ENCODE measurements at places on chromosomes 7 and 10.

DNA sequence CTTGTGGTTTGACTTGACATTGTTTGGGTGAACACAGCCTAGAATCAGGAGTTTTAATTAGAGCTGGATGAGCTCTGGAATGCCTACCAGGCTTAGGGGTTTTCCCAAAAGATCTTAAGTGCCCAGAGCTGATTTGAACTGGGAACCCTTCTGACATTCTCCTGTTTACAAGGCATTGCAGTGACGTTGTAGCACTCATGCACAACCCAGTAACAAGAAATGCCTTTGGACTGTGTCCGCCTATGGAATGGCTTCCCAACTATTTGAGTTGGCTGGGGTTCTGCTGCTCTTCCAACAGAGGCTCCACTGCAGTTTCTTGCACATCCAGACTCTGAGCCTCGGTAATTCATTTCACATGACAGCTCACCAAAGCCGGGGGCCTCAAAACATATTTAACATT lies 76.7 kb upstream of the MKX start:
- no peak overlapping the region for H3K4me3 ChIP-seq
- no peak for DNase-seq
- no peaks in the 10 kb centered on the region for H3K36me3 ChIP-seq
- no peak overlapping the region for H3K27ac ChIP-seq

- H3K4me3 ChIP-seq = no peak overlapping the region
- no peaks in the 10 kb centered on the region for H3K36me3 ChIP-seq
- no peaks in the 10 kb centered on the region for H3K4me1 ChIP-seq
- DNase-seq = no peak
- H3K27me3 ChIP-seq = peaks cover 14% of the 10 kb centered on the region
- no peak overlapping the region for H3K27ac ChIP-seq
Observed at GRCh38 chr10:63760708-63761047, 239.5 kb downstream of the REEP3 start.

DNA sequence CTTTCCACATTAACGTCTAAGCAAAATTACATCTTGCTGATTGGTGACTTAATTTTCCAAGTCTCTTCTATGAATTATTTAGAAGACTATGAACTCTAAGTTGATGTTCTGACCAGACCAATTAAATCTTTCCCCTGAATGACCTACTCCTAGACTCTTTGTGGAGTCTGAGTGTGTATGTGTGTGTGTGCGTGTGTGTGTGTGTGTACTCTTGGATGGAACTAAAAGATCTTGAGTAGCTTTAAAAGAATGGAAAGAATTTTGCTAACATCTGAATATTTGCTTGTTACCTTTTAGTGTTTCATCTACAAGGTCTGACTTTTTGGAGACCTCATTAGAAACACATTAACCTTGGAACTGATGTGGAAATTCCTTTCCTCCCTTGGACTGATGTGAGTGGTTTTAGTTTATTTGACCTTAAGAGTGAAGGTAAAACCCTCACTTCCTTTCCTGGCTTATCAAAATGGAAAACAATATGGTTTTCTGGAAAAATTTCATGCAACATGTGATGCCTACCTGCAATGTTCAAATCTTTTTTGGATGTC lies 257.1 kb downstream of the GATA3 start:
- no peak overlapping the region for H3K4me3 ChIP-seq
- H3K27ac ChIP-seq = no peak overlapping the region
- DNase-seq = no peak
- no peaks in the 10 kb centered on the region for H3K4me1 ChIP-seq

DNA sequence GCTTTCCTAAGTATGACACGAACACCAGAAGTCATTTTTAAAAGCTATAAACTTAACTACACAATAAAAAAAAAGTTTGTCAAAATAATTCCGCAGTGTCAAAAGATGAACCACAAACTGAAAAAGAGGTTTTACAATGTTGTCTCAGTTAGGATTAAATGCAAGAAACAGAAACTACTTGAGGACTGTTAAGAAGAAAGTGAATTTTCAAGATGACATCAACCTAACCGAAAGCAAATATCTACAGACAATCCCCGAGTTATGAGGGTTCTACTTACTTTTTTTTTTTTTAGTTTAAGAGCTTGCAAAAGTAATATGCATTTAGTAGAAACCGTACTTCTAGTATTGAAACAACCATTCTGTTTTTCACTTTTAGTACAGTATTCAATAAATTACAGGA lies 62.3 kb downstream of the TFPI2 start:
- H3K4me3 ChIP-seq = no peak overlapping the region
- no peaks in the 10 kb centered on the region for H3K36me3 ChIP-seq
- no peaks in the 10 kb centered on the region for H3K27me3 ChIP-seq
- no peak for DNase-seq

DNA sequence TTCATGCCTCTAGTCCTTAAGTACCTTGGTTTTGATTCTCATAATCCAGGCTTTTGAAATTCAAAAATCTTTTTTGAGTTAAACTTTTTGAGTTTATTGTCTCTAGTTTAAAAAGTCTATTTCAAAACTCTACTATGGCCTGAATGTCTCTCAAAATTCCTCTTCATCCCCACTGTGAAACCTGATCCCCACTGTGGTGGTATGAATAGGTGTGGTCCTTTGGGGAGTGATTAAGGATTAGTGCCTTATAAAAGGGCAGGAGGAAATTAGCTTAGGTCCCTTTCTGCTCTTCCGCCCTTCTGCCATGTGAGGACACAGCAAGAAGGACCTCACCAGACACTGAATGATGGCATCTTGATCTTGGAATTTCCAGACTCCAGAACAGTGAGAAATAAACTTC lies 44.1 kb upstream of the JAZF1 start:
- no peak overlapping the region for H3K4me3 ChIP-seq
- no peak for DNase-seq
- H3K36me3 ChIP-seq = no peaks in the 10 kb centered on the region
- H3K27me3 ChIP-seq = no peaks in the 10 kb centered on the region
- H3K27ac ChIP-seq = no peak overlapping the region

- H3K27ac ChIP-seq = peak overlapping the region; percentile 47
- no peak overlapping the region for H3K4me3 ChIP-seq
Observed at GRCh38 chr7:139041378-139042085, 5.7 kb upstream of the ZC3HAV1L start.

DNA sequence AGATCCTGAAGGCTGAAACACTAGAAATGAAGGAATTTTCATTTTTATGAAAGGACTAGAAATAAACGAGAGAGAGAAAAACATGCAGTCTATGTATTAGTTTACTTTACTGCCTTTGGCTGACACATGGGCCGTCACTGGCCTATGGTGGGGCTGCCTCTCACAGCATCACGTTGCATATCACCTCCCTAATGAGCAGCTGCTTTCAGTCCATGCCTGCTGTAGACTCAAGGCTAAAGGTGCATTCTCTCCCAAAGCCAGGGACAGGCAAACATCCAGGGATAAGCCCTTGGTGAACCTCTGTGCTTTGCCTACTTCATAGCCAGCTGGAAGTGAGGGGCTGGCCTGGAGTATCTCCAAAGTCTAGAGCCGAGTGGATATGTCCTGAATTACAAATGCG lies 359.4 kb downstream of the GPAM start:
- no peaks in the 10 kb centered on the region for H3K27me3 ChIP-seq
- DNase-seq = no peak
- no peaks in the 10 kb centered on the region for H3K36me3 ChIP-seq
- H3K27ac ChIP-seq = no peak overlapping the region

GRCh38 chr7:70545214-70545613 lies 586.7 kb upstream of the GALNT17 start:
- no peak overlapping the region for H3K27ac ChIP-seq
- no peak overlapping the region for H3K4me3 ChIP-seq
- H3K36me3 ChIP-seq = no peaks in the 10 kb centered on the region
- H3K4me1 ChIP-seq = peaks cover 17% of the 10 kb centered on the region
- H3K27me3 ChIP-seq = no peaks in the 10 kb centered on the region
- no peak for DNase-seq

DNA sequence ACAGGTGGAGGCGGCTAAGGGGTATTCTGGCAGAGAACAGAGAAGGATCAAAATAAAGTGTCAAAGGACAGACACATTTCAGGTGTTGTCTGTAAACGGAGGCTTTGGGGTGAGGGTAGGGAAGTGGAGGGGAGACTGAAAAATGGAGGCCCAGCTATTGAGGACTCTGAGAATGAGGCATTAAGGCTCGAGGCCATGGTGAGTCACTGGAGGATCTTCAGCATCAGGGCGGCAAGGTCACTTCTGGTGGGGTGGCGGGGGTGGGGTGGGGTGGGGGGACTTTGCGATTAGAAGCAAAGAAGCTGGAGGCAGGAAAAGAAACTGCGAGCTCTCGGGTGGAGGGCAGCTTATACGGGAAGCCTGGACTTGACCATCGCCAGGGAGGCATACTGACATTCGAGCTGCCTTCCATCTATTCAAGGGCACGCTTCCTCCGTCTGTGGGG lies 58.4 kb upstream of the PCGF5 start:
- peaks cover 8% of the 10 kb centered on the region for H3K36me3 ChIP-seq
- H3K4me3 ChIP-seq = peak overlapping the region; percentile 82
- DNase-seq = no peak

GRCh38 chr10:119447421-119447820 lies 95.1 kb downstream of the RGS10 start:
- H3K36me3 ChIP-seq = peaks cover 52% of the 10 kb centered on the region
- no peak overlapping the region for H3K4me3 ChIP-seq
- no peak for DNase-seq
- H3K27ac ChIP-seq = no peak overlapping the region
- peaks cover 22% of the 10 kb centered on the region for H3K4me1 ChIP-seq

DNA sequence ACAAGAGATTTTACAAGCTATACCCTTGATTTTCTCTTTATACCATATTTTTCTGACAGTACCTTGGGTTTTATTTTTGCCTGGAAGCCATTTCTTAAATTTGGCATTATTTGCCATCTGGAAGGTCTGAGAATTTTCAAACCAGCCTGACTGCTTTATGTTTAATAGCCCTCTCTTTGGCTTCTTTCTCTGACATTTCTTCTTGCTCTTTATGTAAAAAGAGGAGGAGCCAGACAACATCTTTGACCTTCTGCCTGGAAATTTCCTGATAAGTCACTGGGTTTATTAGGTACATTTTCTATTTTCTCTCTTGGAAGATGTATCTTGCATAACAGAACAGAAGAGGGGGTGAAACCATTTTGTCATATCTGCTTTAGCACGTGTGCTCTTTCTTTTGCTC lies 79.6 kb downstream of the LANCL2 start:
- no peak overlapping the region for H3K4me3 ChIP-seq
- H3K36me3 ChIP-seq = peaks cover 15% of the 10 kb centered on the region
- no peaks in the 10 kb centered on the region for H3K27me3 ChIP-seq

- peaks cover 41% of the 10 kb centered on the region for H3K27me3 ChIP-seq
- no peaks in the 10 kb centered on the region for H3K36me3 ChIP-seq
- DNase-seq = no peak
- peaks cover 28% of the 10 kb centered on the region for H3K4me1 ChIP-seq
Observed at GRCh38 chr10:75400163-75400770, 1.3 kb downstream of the ZNF503 start.

DNA sequence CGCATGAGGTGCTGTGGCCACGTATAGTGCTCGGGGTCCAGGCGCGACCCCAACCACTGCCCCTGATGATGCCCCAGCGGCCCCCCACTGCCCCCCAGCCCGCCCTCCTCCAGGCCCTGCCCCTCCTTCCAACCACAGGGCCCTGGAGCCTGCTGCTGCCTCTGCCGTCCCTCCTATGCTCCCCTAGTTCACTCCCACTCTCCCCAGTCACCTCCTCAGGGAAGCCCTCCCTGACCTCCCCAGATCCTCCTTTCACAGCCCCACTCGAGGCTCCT lies 93.8 kb downstream of the UNCX start:
- H3K27me3 ChIP-seq = peaks cover 7% of the 10 kb centered on the region
- H3K36me3 ChIP-seq = no peaks in the 10 kb centered on the region
- DNase-seq = no peak
- no peak overlapping the region for H3K4me3 ChIP-seq

DNA sequence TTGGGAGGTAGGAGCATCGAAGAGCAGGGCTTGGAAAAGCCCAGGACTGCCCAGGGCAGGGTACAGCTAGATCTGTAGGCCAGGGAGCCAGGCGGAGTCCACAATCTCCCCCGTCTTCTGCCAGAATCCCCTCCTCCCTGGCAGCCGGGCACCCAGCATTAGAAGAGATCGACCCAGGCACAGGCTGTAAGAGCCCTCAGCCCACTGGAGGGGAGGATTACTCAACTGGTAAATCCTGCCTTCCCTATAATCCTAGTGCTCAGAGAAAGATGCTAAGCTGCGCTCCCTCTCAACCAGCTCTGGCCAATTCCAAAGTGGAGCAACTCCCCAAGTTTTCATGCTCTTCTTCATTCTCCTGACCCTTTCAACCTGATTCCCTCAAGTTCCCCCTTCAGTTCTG lies 3.2 kb downstream of the SPOCK2 start:
- H3K36me3 ChIP-seq = peaks cover 12% of the 10 kb centered on the region
- no peak for DNase-seq
- H3K4me3 ChIP-seq = no peak overlapping the region
- peak overlapping the region; percentile 81 for H3K27ac ChIP-seq
- H3K4me1 ChIP-seq = peaks cover 66% of the 10 kb centered on the region

GRCh38 chr10:65949526-65949925 lies 976.3 kb upstream of the LRRTM3 start:
- H3K36me3 ChIP-seq = no peaks in the 10 kb centered on the region
- DNase-seq = no peak
- no peak overlapping the region for H3K27ac ChIP-seq
- no peaks in the 10 kb centered on the region for H3K27me3 ChIP-seq

- H3K27me3 ChIP-seq = peaks cover 10% of the 10 kb centered on the region
- no peaks in the 10 kb centered on the region for H3K36me3 ChIP-seq
- no peak overlapping the region for H3K4me3 ChIP-seq
- H3K4me1 ChIP-seq = no peaks in the 10 kb centered on the region
- DNase-seq = no peak
Observed at GRCh38 chr10:75441196-75441595, 9.8 kb downstream of the LRMDA start.

- DNase-seq = no peak
- peak within 1 kb of the TSS; percentile 76 for H3K4me3 ChIP-seq
- peaks cover 23% of the 10 kb centered on the region for H3K4me1 ChIP-seq
Observed at GRCh38 chr7:24283897-24284698, at the start of gene NPY. TSS of gene NPY (plus strand) at chr7:24284190. CDS start at chr7:24285241, 1,051 bp downstream.

GRCh38 chr7:134461916-134462315 lies 3.0 kb upstream of the AKR1B1 start:
- peaks cover 22% of the 10 kb centered on the region for H3K4me1 ChIP-seq
- no peak overlapping the region for H3K4me3 ChIP-seq
- no peak for DNase-seq
- H3K36me3 ChIP-seq = no peaks in the 10 kb centered on the region

- H3K4me3 ChIP-seq = no peak overlapping the region
- no peak overlapping the region for H3K27ac ChIP-seq
- H3K27me3 ChIP-seq = peaks cover 21% of the 10 kb centered on the region
- DNase-seq = no peak
- H3K4me1 ChIP-seq = peaks cover 5% of the 10 kb centered on the region
Observed at GRCh38 chr7:4845740-4846142, 16.1 kb downstream of the PAPOLB start.

DNA sequence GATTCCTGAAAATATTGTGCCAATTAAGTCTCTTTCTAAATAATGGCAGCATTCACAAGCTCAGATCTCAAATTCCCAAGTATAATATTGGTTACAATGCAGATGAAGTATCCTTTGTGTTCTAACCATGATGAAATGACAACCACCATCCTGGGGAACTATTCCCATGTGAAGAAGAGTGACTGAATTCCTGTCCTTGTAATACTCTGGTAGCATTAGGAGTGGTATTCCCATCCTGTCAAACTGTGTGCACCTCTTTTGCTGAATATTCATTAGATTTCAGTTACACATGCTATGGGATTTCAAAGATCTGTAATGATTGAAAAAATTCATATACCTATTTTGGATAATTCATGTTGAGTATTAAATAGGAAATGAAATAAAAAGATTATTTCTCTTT lies 86.1 kb upstream of the SMIM30 start:
- no peak overlapping the region for H3K4me3 ChIP-seq
- no peaks in the 10 kb centered on the region for H3K4me1 ChIP-seq
- no peak for DNase-seq
- no peak overlapping the region for H3K27ac ChIP-seq
- H3K36me3 ChIP-seq = no peaks in the 10 kb centered on the region

GRCh38 chr7:158275711-158276413 lies 311.8 kb downstream of the PTPRN2 start:
- DNase-seq = no peak
- no peaks in the 10 kb centered on the region for H3K27me3 ChIP-seq
- H3K27ac ChIP-seq = no peak overlapping the region
- H3K4me1 ChIP-seq = no peaks in the 10 kb centered on the region
